ENCODE measurements at places on chromosomes 4 and X. TPM values are rescaled to one million over a fixed set of nuclear protein-coding genes. Genes with fewer than 3 reads are reported as not detected.

GRCh38 chr4:89860971-89861370, 24.0 kb upstream of the SNCA start:
- no peak for DNase-seq

GRCh38 chr4:69910016-69910782, 20.7 kb upstream of the CSN1S1 start:
- DNase-seq: no peak

DNA sequence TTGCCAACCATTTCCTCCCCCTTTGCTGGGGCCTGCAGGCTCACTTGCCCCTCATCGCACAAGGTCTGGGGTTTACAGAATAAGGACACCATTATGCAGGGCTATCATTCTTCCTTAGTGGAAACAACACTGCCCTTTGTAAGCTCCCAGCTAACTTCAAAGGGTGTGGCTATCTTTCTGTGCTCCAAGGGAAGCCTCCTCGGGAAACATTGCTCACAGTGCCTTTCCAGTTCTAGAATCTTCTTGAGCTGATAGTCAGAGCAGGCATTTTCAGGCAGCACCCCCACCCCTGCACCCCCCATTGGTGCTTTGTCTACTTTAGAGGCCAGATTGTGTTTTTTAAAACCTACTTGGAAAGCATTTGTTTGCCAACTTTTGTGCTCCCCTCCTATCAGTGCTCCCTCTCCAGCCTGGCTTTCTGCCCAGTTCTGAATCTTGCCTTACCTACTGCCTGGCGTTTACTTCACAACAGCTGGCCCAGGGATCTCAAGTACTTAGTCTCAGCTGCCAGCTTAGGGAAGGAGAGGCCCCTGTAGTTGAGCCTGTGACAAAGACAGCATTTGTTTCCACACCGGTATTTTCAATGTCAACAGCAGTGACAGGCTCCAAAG, 53.5 kb downstream of the PLAC1 start:
- no peak for DNase-seq

GRCh38 chr4:118962540-118962939, 73.9 kb downstream of the SYNPO2 start:
- DNase-seq: no peak

DNA sequence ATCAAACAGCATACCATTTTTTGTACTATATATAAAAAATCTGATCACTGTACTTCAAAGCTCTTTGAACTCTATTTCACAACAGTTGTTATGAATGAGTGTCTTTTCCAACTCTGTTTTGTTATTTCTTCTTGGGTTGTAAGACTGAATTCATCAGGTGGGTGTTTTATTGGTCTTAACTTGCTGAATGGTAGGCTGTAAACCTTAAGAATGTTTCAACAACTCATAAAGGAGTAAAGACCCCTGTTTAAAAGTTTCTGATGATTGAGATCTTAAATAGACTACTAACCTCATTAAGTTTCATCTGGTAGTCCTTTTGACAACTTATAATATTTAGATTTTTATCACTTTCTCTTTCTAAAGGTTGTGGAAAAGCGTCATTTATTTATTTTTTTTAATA, 18.4 kb upstream of the STAG2 start:
- DNase-seq: no peak

GRCh38 chr4:113008716-113009115, 40.7 kb upstream of the ANK2 start:
- no peak for DNase-seq

GRCh38 chr4:85370400-85371032, 104.4 kb upstream of the ARHGAP24 start:
- no peak for DNase-seq

Gene GASK1B
- 145 TPM for total RNA-seq

- DNase-seq: no peak
These were observed at the start of gene BMP15 for GRCh38 chrX:50910685-50911176. Gene BMP15, plus strand, starts transcription at chrX:50910735. Its CDS starts 49 bp downstream, at chrX:50910784.

Gene CCSER1
- total RNA-seq: 5.0 TPM

DNA sequence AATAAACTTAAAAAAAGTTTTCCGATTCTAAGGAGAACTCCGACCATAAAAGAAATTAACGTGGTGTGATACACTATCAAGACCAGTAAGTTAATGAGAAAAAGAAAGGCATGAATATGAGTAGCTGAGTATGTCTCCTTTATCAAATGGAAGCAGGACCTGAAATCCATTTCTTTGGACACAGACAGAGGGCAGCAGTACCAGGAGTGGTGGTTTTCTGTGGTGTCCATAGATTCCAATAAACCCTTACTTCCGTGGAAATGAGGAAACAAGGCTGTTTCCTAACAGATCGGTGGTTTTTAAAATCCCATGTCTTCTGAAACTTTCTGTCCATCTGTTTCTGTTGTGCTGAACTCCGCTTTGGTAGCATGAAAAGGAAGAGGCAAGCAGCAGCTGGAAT, 128.5 kb upstream of the TSPAN5 start:
- no peak for DNase-seq

GRCh38 chr4:10810411-10810810, 125.8 kb upstream of the CLNK start:
- no peak for DNase-seq

DNA sequence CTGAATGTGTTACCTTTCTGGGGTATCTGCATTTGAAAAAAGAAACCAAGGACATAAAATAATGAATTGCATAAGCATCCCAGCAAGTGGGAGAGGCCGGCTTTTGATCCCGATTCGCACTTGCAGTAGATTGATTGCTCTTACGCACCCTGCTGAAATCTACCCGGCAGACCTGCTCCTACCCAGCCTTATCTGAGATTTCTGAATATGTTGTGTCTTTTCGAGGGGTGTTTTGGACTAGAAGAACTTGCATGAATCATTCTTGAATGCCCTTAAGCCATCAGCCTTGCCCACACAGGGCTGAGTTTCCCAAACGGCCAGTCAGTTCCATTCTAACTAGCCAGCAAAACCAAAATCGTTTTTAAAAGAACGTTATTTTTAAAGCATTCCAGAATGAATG, 174.4 kb upstream of the BCOR start:
- DNase-seq: no peak

Gene ALPK1
- 28.0 TPM for total RNA-seq

GRCh38 chr4:73976716-73977115, 5.1 kb downstream of the PF4 start:
- no peak for DNase-seq

- no peak for DNase-seq
These were observed 149.3 kb upstream of the GYPA start for GRCh38 chr4:144289667-144290428.

DNA sequence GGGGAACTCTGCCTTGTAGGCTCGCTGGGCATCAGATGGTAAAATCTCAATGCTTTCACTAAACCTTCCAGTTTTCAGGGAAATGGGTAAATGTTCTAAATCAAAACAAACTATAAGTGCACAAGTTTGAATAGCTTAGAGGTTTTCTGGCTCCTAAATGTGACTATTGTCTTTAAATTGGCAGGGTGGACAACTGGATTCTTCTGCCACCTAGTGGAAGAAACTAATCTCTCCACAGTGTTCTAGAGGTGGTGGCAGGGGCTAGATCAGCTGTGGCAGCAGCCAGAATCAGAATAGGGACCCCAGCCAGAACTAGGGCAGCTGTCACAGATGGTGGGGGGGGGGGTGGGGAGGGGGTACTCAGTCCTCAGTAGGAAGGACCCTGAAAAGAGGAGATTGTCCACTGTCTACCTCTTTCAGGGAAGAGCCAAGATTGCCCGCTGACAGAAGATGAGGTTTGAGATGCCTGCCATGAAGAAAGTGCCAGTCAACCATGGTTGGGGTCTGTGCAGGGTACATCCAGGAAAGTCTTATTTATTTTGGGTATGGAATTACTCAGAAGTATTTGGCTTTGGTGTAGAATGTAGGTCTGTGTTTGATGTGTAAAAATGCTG, 201.4 kb downstream of the CCNG2 start:
- DNase-seq: no peak

GRCh38 chr4:95107004-95107403, 349.2 kb downstream of the BMPR1B start:
- no peak for DNase-seq

- no peak for DNase-seq
These were observed 25.3 kb upstream of the SOD3 start for GRCh38 chr4:24770032-24770584.

Gene H2BW2
- 0.12 TPM for total RNA-seq

- DNase-seq: no peak
These were observed 37.2 kb upstream of the CD38 start for GRCh38 chr4:15740764-15741404.

- no peak for DNase-seq
These were observed 156.9 kb downstream of the SLIT2 start for GRCh38 chr4:20408611-20409010.

GRCh38 chr4:45580334-45580733, 543.5 kb downstream of the GABRG1 start:
- DNase-seq: no peak
